ENCODE measurements at places on chromosomes 5 and 9. TPM values are rescaled to one million over a fixed set of nuclear protein-coding genes. Genes with fewer than 3 reads are reported as not detected.

Gene CAPSL
- 1.2 TPM for total RNA-seq

Gene NOXA1
- 0.39 TPM for total RNA-seq

Gene NSD1
- 55.8 TPM for total RNA-seq

Gene FBP1
- total RNA-seq: 1.2 TPM

Gene SPATA31C1
- total RNA-seq: not detected

Gene TTC39B
- 33.8 TPM for total RNA-seq

Gene COQ4
- 29.1 TPM for total RNA-seq

Gene AHRR
- 20.1 TPM for total RNA-seq

Gene PCDHAC2
- total RNA-seq: 0.22 TPM

Gene ZBED3
- total RNA-seq: 1.1 TPM

Gene MCC
- total RNA-seq: 43.6 TPM

Gene TLX3
- not detected for total RNA-seq

Gene PCDHGB3
- total RNA-seq: 8.6 TPM

Gene CD180
- under 0.01 TPM for total RNA-seq

Gene AGXT2
- not detected for total RNA-seq

Gene SPINK7
- not detected for total RNA-seq

Gene RAD50
- total RNA-seq: 52.6 TPM

Gene SPATA31E1
- not detected for total RNA-seq

Gene RNF183
- total RNA-seq: not detected

Gene UBE2QL1
- 1.3 TPM for total RNA-seq

Gene LRRTM2
- 3.0 TPM for total RNA-seq

Gene PCDHGA7
- total RNA-seq: 10.6 TPM

Gene RABL6
- 41.4 TPM for total RNA-seq

Gene NUTM2F
- total RNA-seq: not detected

Gene OR1N2
- total RNA-seq: not detected

Gene NOL6
- 23.3 TPM for total RNA-seq

Gene CFAP157
- total RNA-seq: 0.13 TPM

Gene TSLP
- 0.65 TPM for total RNA-seq

Gene HTR4
- total RNA-seq: 0.11 TPM

Gene PIP5KL1
- total RNA-seq: 3.9 TPM

Gene IL5
- not detected for total RNA-seq

Gene GABRP
- 0.11 TPM for total RNA-seq

Gene MARCHF11
- total RNA-seq: not detected

Gene FAM120AOS
- total RNA-seq: 43.6 TPM

Gene PDZD2
- total RNA-seq: 0.76 TPM

Gene FCN2
- total RNA-seq: not detected

Gene TAS2R1
- not detected for total RNA-seq

Gene RBM22
- 36.6 TPM for total RNA-seq

Gene SIT1
- 0.39 TPM for total RNA-seq

Gene SOWAHA
- total RNA-seq: 0.13 TPM

Gene ECSCR
- 1.5 TPM for total RNA-seq

Gene TSSK1B
- 0.52 TPM for total RNA-seq

Gene SARDH
- 4.1 TPM for total RNA-seq

Gene ARHGEF37
- 1.6 TPM for total RNA-seq

Data from articular chondrocyte of knee joint (primary cell).